NCI-H1930 (cell line): ENCODE measurements at places on chromosomes 3 and 15.

DNA sequence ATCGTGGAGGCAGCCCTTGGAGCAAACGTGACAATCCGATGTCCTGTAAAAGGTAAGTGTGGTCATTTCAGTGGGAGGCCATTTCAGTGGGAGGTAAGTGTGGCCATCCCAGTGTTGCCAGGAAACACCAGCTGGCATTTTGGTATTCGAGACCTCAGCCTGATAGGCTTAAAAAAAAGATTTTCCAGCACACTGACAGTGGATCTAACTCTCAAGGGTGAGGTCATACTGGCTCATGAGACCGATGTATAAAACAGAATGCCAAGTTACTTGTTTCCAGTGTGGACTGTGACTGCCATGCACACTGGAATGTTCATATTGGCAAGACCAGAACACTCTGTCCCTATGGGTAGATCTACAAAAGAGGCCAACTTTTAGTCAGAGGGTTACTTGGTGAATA is 244.4 kb upstream of the GOLGA6L4 start:
- DNase-seq = no peak

- DNase-seq = no peak
Observed at GRCh38 chr3:112514527-112515128, 15.4 kb upstream of the BTLA start.

DNA sequence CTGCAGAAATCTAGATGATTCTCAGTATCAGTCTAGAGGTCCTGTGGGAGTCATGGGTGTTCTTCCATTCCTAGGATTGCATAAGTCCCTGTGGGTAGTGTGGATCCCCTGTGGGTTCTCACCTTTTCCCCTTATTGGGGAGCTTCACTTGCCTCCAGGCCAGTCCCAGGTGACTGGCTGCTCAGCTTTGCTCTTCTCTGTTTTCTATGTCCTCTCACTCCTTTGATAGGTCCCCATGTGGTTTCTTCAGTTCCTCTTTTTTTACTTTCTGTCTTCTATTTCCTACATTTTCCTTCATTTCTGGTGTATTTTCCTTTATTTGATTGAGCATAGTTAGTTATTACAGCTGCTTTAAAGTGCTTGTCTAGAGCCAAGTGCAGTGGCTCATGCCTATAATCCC is 10.9 kb downstream of the TEX55 start:
- no peak for DNase-seq

GRCh38 chr3:102481050-102481449 is 46.2 kb downstream of the ZPLD1 start:
- no peak for DNase-seq

DNA sequence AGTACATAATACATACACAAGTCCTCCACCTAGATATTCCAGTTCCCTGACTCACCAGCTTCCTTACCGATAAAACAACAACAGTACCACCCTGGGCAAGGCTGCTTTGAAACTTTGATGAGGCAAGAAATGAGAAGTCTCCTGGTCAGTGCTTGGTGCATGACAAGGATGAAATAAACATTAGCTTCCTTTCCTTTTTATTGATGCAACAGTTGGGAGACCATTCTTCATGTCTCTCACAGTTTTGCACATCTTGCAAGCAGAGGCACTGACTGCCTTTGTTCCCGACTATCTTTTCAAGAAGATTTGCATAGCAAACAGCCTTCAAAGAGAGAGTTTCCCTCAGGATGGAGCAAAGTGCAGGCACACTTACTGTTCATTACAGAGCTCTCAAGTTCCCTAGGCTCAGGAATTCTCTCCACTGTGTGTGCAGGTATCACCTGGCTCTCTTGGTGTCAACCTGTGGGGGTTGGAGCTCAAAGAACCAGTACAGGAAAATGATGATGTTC is 65.2 kb downstream of the MYLK start:
- DNase-seq = no peak

DNA sequence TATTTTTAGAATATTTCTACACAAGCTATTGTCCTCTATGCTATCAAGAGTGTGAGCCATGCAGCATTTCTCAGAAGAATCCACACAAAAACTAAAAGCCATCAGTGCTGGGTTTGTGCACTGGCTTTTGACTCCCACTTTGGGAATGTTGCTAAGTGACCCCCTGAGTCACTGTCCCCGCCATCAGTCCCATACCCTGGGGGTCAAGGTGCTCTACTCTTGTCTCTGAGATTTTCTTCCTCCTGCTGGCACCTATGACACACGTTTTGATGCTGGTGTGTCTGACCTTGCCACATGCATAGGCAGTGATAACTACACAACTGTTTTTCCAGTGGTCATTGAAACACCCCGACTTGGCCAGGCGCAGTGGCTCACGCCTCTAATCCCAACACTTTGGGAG is 19.8 kb downstream of the CMTM7 start:
- DNase-seq = no peak

- no peak for DNase-seq
Observed at GRCh38 chr15:48946074-48946839, 17.5 kb downstream of the SHC4 start.

GRCh38 chr3:27540231-27540630 is 56.0 kb upstream of the SLC4A7 start:
- no peak for DNase-seq

DNA sequence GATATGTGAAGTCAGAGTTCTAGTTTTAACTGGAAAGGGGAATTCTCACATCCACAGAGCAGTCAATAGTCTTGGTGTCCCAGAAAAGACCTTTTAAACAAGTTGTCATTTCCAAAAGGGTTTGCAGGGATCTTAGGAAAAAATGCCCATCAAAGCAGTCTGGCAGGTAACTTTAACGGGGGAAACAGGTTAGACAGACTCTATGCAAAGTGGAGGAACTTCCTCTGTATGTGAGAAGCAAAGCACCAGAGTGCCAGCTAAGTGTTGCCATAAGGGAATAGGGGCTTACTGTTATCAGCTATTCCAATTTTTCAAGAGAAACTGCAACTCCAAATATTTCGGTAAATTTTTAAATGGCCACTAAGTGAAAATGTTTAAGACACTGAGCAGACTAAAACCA is 307.9 kb upstream of the MDFIC2 start:
- DNase-seq = no peak

DNA sequence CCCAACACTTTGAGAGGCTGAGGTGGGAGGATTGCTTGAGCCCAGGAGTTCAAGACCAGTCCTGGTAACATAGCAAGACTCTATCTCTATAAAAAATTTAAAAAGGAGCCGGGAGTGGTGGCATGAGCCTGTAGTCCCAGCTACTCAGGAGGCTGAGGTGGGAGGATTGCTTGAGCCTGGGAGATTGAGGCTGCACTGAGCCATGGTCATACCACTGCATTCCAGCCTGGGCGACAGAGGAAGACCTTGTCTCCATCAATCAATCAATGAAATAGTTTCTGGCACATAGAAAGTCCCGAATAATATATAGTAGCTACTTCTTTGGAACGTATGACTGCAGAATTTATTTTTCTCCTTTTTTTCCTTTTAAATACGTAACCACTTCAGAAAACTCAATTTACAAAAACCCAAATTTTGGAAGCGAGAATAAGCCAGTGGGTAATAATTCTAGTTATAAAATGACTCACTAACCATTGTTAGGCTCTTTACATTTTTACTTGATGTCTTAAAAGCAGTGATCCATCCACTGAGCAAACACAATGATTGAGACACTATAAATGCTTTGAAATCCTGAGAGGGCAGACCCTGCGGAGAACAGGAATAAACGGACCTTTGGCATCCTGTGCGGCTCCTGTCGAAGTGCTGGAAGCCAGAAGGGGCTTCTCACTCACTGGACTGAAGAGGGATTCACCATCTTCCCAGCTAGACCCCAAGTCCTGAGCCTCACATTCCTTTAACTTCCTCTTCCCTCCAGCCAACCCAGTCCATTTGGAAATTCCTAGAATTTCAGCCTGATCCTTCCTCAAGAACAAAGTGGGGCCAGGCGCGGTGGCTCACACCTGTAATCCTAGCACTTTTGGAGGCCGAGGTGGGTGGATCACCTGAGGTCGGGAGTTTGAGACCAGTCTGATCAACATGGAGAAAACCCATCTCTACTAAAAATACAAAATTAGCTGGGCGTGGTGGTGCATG is 68.4 kb upstream of the MFGE8 start:
- DNase-seq = no peak

DNA sequence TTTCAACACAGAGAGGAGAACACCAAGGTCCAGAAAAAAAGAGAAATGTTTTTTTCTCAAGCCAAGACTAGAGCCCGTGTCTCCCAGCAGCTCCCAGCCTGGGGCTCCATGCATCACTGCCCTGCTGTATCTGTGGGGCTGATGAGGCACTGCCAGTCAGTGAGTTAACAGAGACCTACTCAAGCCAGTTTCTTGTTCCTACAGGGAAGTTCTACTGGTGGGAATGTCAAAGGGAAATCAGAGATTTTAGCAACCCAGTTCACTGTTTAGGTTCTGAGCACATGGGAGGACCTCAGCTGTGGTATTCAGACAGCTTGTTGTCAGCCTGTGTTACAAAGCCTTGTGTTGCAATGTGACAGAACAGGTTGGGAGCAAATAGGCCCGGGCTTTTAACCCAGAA is 234.3 kb downstream of the TLE3 start:
- no peak for DNase-seq

GRCh38 chr15:30933293-30933692 is 29.6 kb downstream of the FAN1 start:
- DNase-seq = no peak

- no peak for DNase-seq
Observed at GRCh38 chr3:117820658-117821299, 1111.2 kb downstream of the TUSC7 start.

GRCh38 chr3:134294302-134295280 is 43.9 kb upstream of the RYK start:
- DNase-seq = no peak

DNA sequence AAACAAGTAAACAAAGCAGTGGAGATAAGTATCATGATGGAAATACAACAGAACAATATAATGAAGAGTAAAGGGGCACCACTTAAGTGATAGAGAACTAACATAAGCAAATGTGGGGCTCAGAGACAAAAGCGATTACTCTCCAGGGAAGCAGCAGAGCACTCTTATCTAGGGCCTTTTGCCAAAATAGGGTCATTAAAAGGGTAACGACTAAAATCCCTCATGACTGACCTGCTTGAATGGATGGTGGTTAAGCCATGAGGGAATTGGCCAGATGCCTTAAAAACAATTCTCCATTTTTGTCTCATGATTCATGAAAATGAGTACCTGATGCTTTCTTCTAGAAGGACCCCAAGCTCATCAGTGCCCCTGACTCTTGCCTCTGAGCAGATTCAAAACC is 3.2 kb upstream of the SLC7A14 start:
- DNase-seq = no peak

DNA sequence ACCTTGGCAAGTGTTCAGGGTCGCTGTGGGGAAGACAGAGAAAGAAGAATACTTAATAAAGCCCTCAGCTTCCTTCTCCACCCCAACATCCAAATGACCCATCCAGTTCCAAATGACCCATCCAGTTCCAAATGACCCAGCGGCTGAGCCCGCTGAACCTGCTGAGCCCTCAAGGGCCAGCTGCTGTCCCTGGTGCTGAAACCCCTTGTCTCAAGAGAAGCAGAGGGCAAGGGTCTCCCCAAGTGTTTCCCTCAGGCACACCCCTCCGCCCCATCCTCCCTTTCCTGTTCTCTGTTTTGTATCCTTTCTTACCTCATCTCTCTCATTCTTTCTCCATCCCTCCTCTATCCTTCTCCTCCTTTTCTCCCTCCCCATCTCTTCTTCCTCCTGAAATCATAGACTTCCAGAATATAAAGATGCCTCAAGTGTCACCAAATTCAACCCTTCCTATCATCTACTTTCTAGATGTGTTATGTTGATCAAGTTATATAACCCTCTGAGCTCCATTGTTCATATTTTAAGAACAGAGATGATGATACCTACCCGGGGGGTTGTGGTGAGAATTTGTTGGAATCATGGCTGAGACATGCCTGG is 29.0 kb downstream of the CCDC33 start:
- no peak for DNase-seq

- DNase-seq = peak; percentile 43
Observed at GRCh38 chr3:137988152-137988551, 21.8 kb upstream of the CLDN18 start.

GRCh38 chr3:98893740-98894139 is 7.8 kb downstream of the DCBLD2 start:
- DNase-seq = no peak
